Right lobe of liver (tissue), 6 donors: ENCODE measurements at places on chromosomes 7 and 10.

GRCh38 chr7:2109936-2110609 is 122.7 kb downstream of the MAD1L1 start:
- no peak for DNase-seq

DNA sequence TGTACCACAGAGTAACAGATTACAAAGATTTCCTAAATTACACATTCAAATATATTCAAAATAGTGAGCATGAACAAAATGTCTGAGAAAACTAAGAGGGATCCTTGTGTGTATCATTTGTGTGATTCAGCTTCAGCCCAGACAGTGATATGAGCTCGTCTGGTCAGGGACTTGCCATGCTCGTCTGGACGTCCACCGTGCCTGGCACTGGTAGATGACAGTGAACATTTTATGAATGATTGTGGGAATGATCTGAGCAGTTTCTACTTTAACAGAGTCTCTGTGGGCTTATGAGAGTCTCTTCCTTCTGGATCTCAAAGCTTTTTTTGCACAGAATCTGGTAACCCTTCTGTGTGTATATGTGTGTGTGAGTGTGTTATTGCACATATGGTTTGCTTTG is 34.2 kb upstream of the ANKRD2 start:
- DNase-seq: no peak

DNA sequence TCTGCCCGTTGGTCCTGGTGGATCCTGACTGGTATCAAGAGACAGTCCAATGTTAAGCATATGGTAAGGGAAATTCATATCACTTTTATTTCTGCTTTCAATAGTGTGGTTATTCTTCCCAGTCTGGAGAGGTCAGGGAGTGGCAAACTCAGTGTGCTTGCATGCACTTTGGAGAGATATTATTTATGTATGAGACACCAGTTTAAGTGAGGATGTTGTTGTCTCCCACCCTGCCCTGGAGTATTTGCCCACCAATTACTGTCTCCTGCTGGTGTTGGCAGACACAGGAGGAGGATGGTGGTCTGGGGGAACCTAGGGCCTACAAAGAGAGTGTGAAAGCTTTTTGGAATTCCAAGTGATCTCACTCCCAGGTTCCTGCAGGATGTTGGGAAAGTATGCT is 59.7 kb downstream of the OR13A1 start:
- DNase-seq: no peak

DNA sequence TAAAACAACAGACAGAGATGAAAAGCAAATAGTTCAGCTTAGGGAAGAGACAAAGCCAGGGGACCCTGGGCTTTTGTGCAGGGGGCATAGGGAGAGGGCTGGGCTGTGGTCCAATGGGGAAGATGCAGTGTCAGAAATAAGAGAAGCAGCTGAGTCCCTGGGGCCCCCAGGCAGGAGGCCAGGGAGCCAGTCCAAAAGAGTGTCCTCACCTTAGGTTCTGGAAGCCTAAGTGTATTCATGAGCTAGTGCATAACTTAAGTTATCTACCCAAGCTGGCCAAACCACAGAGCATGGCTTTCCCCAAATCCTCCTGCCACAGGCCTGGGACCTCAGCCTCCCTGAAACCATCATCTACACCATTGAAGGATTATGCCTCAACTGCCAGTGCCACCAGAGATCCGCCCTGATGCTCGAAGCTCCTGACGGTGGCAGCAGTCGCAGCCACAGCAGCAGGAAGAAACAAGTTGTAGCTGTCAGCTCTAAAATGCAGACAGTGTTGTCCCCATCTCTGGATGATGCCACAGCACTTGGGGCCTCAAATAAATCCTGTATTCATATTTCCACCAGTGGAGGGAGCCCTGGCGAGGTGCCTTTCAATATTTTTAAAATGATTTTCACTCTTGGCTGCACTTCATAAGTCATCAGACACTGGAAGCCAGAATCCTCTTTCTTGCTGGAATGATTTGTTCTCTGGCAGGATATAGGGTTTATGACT is 574.6 kb downstream of the GRID1 start:
- no peak for DNase-seq

DNA sequence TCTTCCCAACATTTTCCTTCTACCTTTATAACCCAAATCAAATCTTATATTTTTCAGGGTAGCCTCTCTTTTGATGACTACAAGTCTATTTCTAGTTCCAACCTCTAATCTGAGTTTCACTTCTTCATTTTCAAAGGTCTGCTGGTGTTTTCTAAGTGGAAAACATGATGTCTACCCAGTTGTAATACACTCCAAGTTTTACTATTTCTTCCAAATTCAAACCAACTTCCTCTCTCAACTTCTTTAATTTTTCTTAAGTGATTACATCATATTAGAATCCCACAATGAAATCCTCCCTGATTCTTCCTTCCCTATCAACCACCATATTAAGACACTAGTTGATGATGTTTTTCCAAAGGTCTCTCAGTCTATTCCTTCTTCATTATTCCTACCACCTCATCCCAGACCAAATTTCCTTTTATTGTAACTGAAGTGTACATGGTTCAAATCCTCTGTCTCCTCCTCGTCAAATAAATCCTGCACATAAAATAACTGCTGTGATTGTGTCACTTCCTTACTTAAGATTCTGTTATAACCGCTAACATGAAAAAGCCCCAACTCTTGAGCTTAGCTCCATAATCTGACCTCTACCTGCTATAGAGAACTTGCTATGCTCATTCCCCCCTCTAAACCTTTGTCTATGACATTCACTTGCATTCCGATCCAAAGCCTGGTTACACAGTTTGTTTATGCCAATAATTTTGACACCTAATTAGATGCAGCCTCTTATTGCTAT is 12.7 kb downstream of the TAS2R38 start:
- no peak for DNase-seq
